ENCODE measurements at places on chromosomes 13 and 19. TPM values are rescaled to one million over a fixed set of nuclear protein-coding genes. Genes with fewer than 3 reads are reported as not detected.

Gene ATP1A3
- 4.9 TPM for total RNA-seq

Gene PGLYRP2
- total RNA-seq = not detected

Gene TRMT1
- 60.3 TPM for total RNA-seq

Gene LRRC4B
- not detected for total RNA-seq

Gene DZIP1
- not detected for total RNA-seq

Gene ZNF701
- total RNA-seq = 19.0 TPM

Gene ZNF154
- 20.0 TPM for total RNA-seq

Gene CRLF1
- total RNA-seq = not detected

Gene CATSPERD
- not detected for total RNA-seq

Gene CYSLTR2
- total RNA-seq = 5.9 TPM

Gene LILRA5
- total RNA-seq = 3.5 TPM

Gene RFPL4A
- not detected for total RNA-seq

DNA sequence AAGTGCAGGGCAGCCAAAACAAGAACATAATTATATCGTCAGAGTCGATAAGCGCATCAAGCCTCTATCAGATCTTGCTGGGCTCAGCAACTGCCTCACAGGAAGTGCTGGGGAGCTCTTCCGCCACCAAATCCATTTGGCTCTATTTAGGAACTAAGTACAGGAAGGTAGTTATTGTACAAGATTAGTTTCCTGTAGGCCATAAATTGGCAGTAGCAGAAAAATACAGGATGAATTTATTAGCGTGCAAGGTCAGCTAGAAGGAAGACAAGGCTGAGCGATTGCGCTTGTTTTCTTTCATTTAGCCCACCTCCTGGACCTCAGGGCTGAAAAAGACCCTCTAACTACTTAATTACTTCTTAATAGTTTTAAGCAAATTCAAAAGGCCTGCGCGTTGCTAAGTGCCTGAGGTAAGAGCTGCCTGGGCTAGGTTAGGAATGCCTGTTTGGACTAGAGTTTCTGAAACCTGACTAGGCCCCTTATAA, 118.5 kb downstream of the IRS2 start:
- no peak overlapping the region for H3K4me3 ChIP-seq
- peak overlapping the region; percentile 8 for H3K27ac ChIP-seq
- H3K27me3 ChIP-seq = peaks cover 26% of the 10 kb centered on the region
- no peaks in the 10 kb centered on the region for H3K36me3 ChIP-seq
- peaks cover 3% of the 10 kb centered on the region for H3K4me1 ChIP-seq
- DNase-seq = no peak

- peaks cover 62% of the 10 kb centered on the region for H3K27me3 ChIP-seq
- H3K36me3 ChIP-seq = peaks cover 9% of the 10 kb centered on the region
- H3K4me3 ChIP-seq = no peak overlapping the region
- H3K27ac ChIP-seq = no peak overlapping the region
- no peaks in the 10 kb centered on the region for H3K4me1 ChIP-seq
These were observed 34.5 kb upstream of the ATP1A3 start for GRCh38 chr19:42028304-42029216.

GRCh38 chr13:110811008-110811720, 97.7 kb downstream of the ING1 start:
- H3K4me1 ChIP-seq = peaks cover 9% of the 10 kb centered on the region
- H3K36me3 ChIP-seq = no peaks in the 10 kb centered on the region
- peaks cover 49% of the 10 kb centered on the region for H3K27me3 ChIP-seq

DNA sequence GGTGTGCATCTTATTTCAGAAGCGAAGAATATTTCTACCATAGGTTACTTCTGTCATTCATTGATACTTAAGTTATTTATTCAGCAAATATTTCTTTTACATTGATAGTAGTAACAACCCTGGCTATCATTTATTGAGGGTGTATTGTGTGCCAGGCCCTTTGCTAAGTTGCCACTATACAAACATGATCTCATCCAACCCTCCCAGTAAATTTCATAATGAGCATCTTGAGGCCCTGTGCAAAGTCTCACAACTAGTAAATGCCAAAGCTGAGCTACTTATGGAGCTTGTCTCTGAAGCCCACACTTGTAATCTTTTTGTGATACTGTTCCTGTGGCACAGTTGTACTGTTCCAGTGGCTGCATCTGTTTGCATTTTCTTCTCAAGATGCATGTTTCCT, 36.1 kb downstream of the RNASEH2B start:
- H3K4me1 ChIP-seq = peaks cover 6% of the 10 kb centered on the region
- no peak overlapping the region for H3K27ac ChIP-seq
- H3K27me3 ChIP-seq = no peaks in the 10 kb centered on the region
- peaks cover 10% of the 10 kb centered on the region for H3K36me3 ChIP-seq

- peak overlapping the region; percentile 99 for H3K4me3 ChIP-seq
- peaks cover 31% of the 10 kb centered on the region for H3K4me1 ChIP-seq
- H3K27ac ChIP-seq = peak overlapping the region; percentile 98
- H3K36me3 ChIP-seq = peaks cover 3% of the 10 kb centered on the region
- H3K27me3 ChIP-seq = no peaks in the 10 kb centered on the region
These were observed 655 bp downstream of the DENND1C start for GRCh38 chr19:6480848-6481415.

DNA sequence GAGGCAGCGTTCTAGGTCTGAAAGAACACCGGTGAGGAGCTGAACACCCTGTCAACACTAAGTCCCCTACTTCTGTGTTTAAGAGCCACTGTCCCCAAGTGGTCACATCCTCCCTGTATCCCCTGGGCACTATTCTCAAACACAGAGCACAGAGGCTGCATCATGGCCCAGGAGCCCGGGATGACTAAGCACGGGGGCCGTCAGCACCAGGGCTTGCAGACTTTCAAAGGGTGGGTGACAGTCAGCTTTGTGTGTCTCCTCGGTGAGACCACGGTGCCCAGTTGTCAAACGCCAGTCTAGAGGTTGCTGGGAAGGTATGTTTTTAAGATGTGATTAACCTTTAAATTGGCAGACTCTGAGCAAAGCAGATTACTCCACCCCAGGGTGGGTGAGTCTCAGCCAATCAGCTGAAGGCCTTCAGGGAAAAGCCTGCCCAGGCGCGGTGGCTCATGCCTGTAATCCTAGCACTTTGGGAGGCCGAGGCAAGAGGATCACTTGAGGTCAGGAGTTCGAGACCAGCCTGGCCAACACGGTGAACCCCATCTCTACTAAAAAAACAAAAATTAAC, 8.0 kb downstream of the MAP2K2 start:
- no peak for DNase-seq
- H3K27ac ChIP-seq = peak overlapping the region; percentile 67
- no peak overlapping the region for H3K4me3 ChIP-seq
- H3K4me1 ChIP-seq = peaks cover 24% of the 10 kb centered on the region

DNA sequence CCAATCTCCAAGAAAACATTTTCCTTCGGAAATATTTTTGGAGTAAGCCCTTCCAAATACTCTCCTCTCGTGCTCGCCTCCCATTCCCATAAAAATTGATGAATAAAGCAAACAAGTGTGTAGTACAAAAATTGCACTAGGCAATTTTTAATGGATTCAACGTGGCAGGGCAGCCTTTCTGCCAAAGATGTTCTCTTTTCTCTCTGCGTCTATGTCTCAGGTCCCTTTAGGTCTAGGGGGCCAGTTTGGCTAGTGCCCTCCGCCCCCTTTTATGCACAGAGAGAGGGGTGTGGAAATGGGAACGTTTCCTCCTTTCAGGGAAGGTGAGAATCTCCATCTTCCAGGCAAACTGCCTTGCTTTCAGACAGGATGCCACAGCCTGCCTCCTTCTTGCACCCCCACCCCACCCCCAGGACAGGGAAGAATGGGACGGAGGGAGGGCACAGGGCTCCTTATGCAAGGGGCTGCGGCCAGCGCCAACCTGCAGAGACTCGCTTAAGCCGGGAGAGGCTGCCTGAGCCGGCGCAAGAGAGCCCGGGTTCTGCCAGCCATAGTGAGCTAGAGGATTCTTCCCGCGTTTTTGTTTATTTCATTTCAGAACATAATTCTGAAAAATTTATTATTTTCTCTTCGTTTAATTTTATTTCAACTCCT, 2.7 kb upstream of the ZIC2 start:
- H3K36me3 ChIP-seq = peaks cover 4% of the 10 kb centered on the region
- H3K27ac ChIP-seq = peak overlapping the region; percentile 72
- peaks cover 5% of the 10 kb centered on the region for H3K4me1 ChIP-seq
- peak overlapping the region; percentile 33 for H3K4me3 ChIP-seq
- H3K27me3 ChIP-seq = peaks cover 59% of the 10 kb centered on the region

GRCh38 chr13:113343692-113343968, 20.3 kb downstream of the GRTP1 start:
- H3K4me3 ChIP-seq = no peak overlapping the region
- H3K27ac ChIP-seq = no peak overlapping the region
- DNase-seq = no peak

GRCh38 chr19:12723381-12723640, 421 bp downstream of the TNPO2 start:
- no peaks in the 10 kb centered on the region for H3K36me3 ChIP-seq
- H3K4me3 ChIP-seq = peak overlapping the region; percentile 96

DNA sequence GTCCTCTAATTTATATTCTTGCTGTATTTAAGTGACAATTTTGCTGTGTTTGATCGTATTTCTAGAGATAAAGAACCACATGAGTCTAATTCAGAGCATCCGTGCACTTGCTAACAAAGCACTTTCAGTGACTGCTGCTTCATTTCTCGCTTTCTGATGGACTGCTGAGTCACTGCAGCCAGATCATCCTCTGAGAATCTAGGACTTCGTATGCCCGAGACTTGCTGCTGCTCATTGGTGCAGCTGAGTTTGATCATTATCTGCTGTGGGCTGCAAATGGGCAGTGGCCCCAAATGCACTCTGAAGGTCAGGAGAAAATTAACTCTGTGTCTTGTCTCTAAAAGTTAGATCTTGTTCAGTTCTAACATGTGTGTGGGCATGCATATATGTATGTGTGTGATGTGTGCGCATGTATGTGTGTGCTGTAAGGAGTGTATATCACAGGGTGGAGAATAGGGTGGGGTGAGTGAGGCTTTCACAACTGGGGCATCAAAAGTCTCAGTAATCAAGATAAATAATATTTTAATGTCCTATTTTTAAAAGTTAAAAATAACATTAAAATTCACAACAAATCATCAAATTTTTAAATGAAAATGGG, 342.6 kb downstream of the MTUS2 start:
- DNase-seq = no peak
- H3K27ac ChIP-seq = no peak overlapping the region
- peaks cover 5% of the 10 kb centered on the region for H3K27me3 ChIP-seq
- peaks cover 6% of the 10 kb centered on the region for H3K4me1 ChIP-seq
- H3K36me3 ChIP-seq = peaks cover 3% of the 10 kb centered on the region

GRCh38 chr19:8108560-8109445, 40.6 kb downstream of the FBN3 start:
- H3K27ac ChIP-seq = no peak overlapping the region
- H3K27me3 ChIP-seq = no peaks in the 10 kb centered on the region
- DNase-seq = no peak
- H3K4me1 ChIP-seq = peaks cover 2% of the 10 kb centered on the region
- no peaks in the 10 kb centered on the region for H3K36me3 ChIP-seq

- no peaks in the 10 kb centered on the region for H3K36me3 ChIP-seq
- H3K4me1 ChIP-seq = no peaks in the 10 kb centered on the region
- H3K4me3 ChIP-seq = no peak overlapping the region
- H3K27me3 ChIP-seq = peaks cover 10% of the 10 kb centered on the region
- H3K27ac ChIP-seq = no peak overlapping the region
These were observed 27.3 kb upstream of the SLC7A10 start for GRCh38 chr19:33252971-33253370.

GRCh38 chr13:73015805-73016204, 43.0 kb upstream of the KLF5 start:
- DNase-seq = no peak
- no peak overlapping the region for H3K4me3 ChIP-seq
- no peak overlapping the region for H3K27ac ChIP-seq
- no peaks in the 10 kb centered on the region for H3K4me1 ChIP-seq
- peaks cover 7% of the 10 kb centered on the region for H3K36me3 ChIP-seq
